Adrenal gland (tissue), 19 donors: ENCODE measurements at places on chromosomes 4 and X. TPM values are rescaled to one million over a fixed set of nuclear protein-coding genes. Genes with fewer than 3 reads are reported as not detected.

Gene COL4A5
- total RNA-seq: 22.5 TPM

Gene ART3
- total RNA-seq: not detected

Gene TMEM31
- total RNA-seq: not detected

DNA sequence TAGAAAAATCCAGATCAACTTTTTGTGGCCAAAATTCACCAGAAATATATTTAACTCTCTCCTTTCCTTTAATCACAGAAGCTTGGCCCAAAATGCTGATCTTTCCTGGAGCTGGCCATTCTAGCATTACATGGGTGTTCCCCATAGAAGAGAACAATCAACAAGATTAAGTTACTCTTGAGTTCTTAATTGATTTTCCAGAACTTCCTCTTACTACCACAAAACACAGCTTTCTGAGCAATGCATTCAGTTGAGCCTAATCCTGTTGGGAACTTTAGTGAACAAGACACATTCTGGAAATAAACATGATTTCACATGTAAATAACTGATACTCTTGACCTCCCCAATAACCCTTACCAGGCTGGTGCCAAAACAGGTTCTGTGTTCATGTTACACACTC lies 45.4 kb upstream of the STIM2 start:
- H3K27me3 ChIP-seq: no peaks in the 10 kb centered on the region
- H3K27ac ChIP-seq: no peak overlapping the region
- no peaks in the 10 kb centered on the region for H3K4me1 ChIP-seq
- H3K4me3 ChIP-seq: no peak overlapping the region
- DNase-seq: no peak
